ENCODE measurements at places on chromosomes 11 and 22.

DNA sequence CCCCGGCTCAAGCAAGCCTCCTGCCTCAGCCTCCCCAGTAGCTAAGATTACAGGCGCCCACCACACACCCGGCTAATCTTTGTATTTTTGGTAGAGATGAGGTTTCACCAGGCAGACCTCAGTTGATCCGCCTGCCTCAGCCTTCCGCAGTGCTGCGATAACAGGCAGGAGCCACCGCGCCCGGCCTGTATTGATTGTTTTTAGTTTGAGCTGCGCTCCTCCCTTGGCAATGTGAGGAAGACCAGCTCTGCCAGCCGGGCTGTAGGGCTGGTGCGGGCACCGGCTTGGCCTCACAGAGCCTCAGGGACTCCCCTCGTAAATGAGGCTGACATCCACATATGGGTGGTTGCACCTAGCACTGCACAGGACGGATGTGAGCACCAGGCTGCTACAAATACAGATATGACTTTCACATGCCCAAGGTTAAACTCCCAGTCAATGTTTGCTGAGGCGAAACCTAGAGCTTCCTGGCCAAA, 7.5 kb upstream of the SLC2A11 start:
- no peak for DNase-seq

DNA sequence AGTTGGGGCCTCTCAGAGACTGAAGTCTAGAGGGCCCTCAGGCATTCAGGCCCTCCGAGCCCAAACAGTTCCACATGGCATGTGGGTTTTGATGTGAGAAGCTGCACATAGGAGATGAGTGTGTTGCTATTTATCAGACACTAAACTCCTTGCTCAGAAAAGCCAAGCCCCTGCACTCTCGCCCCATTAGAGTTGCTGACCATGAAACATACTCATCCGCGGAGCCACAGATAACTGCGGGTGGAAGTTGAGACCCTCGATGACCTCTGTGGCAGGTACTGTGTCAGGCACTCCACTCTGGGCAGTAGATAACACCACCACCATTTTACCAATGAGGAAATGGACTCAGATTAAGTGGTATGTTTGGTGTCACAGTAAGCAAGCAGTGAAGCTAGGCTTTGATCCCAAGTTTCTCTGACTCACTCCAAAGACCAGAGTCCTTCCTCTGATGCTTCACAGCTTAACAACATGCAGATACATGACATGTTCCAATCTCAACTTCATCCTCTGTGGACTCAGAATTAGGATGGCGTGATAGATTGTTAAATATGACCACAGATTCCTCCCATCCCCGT, 202.1 kb downstream of the ADAMTS15 start:
- DNase-seq, result no peak

GRCh38 chr11:57638005-57638781, 11.5 kb downstream of the YPEL4 start:
- DNase-seq, result peak; percentile 94

DNA sequence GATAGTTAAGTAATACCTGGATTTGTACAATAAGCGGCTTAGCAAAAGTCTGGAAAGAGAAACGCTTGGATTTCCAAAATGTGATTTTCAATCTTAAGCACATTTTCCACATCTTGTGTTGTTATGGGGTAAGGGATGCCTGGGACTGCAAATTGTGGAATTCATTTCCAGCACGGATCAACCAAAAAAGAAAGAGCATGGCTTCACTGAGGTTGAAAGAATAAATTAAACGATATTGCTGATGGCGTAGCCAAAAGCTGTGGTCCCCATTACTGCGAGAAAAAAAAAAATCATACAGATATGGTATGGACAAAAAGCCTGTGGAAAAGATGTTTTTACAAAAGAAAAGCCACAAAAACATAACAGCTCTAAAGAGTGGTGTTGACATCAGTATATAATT, 26.0 kb upstream of the ALX4 start:
- DNase-seq, result no peak

DNA sequence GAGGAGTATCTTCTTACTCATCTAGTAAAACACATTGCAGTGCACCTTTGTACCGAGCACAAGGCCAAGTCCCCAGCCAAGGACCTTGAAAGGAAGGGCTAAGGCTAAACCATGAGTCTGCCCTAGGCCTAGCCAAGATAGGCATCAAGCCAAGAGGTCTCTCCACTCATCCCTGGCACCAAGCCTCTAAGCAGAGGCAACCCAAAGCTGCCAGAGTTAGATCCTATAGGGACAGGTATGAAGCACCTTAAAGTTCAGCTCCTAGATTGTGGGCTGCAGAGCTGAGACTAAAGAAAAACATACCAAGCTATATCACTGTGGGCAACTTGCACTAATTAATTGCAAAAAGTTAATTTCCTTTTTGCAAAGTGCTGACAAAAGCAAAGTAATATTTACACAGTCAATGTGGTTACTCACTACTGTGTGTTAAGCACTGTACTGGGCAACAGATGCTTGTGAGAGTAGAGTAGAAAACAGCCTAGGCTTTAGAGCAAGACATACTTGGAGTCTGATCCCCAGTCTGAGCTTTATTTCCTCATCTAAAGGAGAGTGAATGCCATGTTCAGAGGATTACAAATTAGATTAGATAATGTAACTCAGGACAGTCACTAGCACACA, 7.2 kb downstream of the COA4 start:
- DNase-seq, result no peak

DNA sequence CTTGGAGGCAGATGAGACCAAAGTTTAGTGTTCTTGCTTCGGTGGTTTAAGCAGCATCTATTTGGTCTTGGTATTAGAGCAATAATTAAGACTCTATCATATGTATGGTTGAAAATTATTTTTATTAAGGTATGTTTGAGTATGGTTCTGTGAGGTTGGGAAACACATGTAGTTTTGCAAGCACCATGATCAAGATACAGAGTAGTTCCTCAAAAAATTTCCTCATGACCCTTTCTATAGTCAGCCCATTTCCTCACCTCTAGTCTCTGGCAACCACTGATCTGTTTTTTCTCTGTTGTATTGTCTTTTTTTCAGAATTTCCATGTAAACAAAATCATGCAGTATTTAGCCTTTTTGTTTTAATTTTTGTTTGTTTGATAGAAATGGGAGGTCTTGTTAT, 18.4 kb downstream of the MTMR3 start:
- DNase-seq, result no peak

- DNase-seq, result peak; percentile 49
Measured at GRCh38 chr11:63769042-63769713, 603 bp upstream of the ZFTA start.

DNA sequence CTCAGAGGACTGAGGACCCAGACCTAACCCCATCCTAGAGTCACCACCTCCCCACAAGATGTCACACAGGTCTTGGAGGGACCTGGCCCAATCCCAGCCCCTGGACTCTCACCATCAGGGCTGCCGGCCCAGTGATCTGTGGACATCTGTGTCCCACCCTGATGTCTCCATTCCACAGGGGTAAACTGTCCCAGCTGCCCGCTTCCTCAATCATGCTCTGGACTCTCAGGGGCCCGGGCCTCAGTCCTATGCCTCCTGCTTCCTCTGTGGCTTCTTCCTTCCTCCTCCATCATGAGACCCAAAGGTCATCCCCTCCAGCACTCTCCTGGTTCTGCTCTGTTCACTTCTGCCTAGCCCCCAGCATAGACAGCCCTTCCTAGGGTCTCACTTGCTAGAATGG, 32.2 kb downstream of the ARAP1 start:
- DNase-seq, result no peak

DNA sequence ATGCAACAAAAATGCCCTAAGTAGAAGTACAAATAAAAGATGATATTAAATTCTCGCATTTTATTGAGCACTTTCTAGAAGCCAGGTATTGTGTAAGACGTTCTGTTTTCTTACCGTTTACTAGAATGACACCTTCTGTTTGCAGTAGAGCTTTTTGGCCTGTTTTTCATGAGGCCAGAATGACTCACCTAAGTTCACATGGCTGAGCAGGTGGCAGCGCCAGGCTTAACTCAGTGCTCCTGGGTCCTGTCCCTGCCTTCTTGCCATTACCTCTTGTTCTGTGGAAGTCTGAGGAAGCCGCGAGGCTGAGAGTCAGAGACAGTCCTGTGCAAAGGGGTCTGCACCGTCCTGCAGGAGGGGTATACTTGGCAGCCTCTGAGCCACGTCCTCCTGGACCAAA, 113.8 kb downstream of the ATXN10 start:
- DNase-seq, result peak; percentile 17

DNA sequence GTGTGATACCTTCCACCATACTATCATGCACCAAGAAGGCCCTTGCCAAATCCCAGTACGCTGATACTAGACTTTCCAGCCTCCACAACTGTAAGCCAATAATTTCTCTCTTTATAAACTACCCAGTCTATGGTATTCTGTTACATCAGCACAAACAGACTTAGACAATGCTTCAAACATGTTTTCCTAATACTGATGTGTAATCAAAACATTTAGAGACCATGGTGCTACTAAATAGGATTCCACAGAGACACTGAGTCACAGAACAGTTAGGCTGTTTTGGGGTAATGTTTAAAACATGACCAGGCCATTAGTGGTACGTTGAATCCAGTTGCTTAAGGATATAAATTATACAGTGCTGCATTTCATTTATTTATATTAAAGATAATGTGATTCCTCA, 103.7 kb downstream of the PICALM start:
- peak; percentile 50 for DNase-seq

- DNase-seq, result no peak
Measured at GRCh38 chr11:103970701-103971249, 65.7 kb upstream of the DDI1 start.

GRCh38 chr11:119668676-119669075, 60.3 kb downstream of the NECTIN1 start:
- no peak for DNase-seq

- DNase-seq, result no peak
Measured at GRCh38 chr11:128515826-128516778, 71.3 kb downstream of the ETS1 start.

GRCh38 chr11:2196970-2197770, 25.6 kb upstream of the TH start:
- DNase-seq, result peak; percentile 35
